ENCODE measurements at places on chromosomes 7 and 10.
A peak's percentile ranks its signal among the peaks of the same experiment; 100 is the strongest.

- no peak overlapping the region for H3K27ac ChIP-seq
- DNase-seq, result no peak
- no peak overlapping the region for H3K4me3 ChIP-seq
- H3K27me3 ChIP-seq, result no peaks in the 10 kb centered on the region
- H3K36me3 ChIP-seq, result peaks cover 15% of the 10 kb centered on the region
- H3K4me1 ChIP-seq, result no peaks in the 10 kb centered on the region
Measured at GRCh38 chr10:73174148-73174925, 6.4 kb downstream of the FAM149B1 start.

DNA sequence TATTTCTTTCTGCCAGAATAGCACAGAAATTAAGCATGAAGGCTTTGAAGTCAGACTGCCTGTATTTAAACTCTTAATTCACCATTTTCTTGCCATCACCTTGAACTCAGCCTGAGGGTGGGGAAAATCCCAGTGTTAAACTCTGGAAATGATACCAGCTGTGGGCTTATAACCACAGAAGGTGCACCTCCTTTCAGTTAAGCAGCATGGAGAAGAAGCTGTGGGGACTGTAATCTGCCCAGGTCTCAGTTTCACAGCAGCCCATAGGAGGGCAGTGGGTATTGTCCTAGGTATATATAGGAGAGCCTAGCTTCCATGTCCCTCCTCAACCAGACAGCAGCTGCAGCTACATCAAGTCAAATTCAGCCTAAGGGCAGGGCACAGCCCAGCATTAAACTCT lies 241.6 kb downstream of the HPSE2 start:
- H3K4me3 ChIP-seq, result no peak overlapping the region
- H3K27me3 ChIP-seq, result peaks cover 2% of the 10 kb centered on the region
- no peaks in the 10 kb centered on the region for H3K4me1 ChIP-seq
- H3K36me3 ChIP-seq, result no peaks in the 10 kb centered on the region
- no peak overlapping the region for H3K27ac ChIP-seq

GRCh38 chr7:30162133-30162532 lies 27.3 kb downstream of the MTURN start:
- DNase-seq, result no peak
- H3K4me3 ChIP-seq, result no peak overlapping the region
- H3K36me3 ChIP-seq, result no peaks in the 10 kb centered on the region
- peaks cover 2% of the 10 kb centered on the region for H3K4me1 ChIP-seq
- no peaks in the 10 kb centered on the region for H3K27me3 ChIP-seq

- H3K4me3 ChIP-seq, result no peak overlapping the region
- no peak overlapping the region for H3K27ac ChIP-seq
- H3K36me3 ChIP-seq, result no peaks in the 10 kb centered on the region
- no peaks in the 10 kb centered on the region for H3K27me3 ChIP-seq
- H3K4me1 ChIP-seq, result peaks cover 7% of the 10 kb centered on the region
Measured at GRCh38 chr7:98120559-98120958, 13.9 kb downstream of the LMTK2 start.

- no peak overlapping the region for H3K27ac ChIP-seq
- no peak for DNase-seq
- H3K4me3 ChIP-seq, result no peak overlapping the region
- no peaks in the 10 kb centered on the region for H3K36me3 ChIP-seq
Measured at GRCh38 chr7:147941381-147941780, 649.2 kb upstream of the C7orf33 start.

DNA sequence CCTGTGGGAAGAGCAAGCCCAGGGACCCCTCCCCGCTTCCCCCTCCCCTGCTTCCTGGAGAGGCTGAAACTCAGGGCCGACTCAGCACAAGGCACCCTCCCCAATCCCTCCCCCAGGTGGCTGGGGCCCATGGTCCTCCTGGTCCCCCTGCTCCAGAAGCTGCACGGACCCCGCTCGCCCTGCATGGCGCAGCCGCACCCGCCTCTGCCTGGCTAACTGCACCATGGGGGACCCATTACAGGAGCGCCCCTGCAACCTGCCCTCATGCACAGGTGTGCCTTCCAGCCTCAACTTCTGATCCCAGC lies 19.7 kb upstream of the ZNF862 start:
- H3K4me3 ChIP-seq, result no peak overlapping the region
- no peaks in the 10 kb centered on the region for H3K36me3 ChIP-seq
- no peak for DNase-seq

GRCh38 chr7:93178213-93178612 lies 30.0 kb upstream of the SAMD9L start:
- peak; percentile 23 for DNase-seq
- no peaks in the 10 kb centered on the region for H3K36me3 ChIP-seq
- peaks cover 17% of the 10 kb centered on the region for H3K27me3 ChIP-seq
- H3K27ac ChIP-seq, result no peak overlapping the region
- no peaks in the 10 kb centered on the region for H3K4me1 ChIP-seq

- H3K4me1 ChIP-seq, result no peaks in the 10 kb centered on the region
- no peak overlapping the region for H3K27ac ChIP-seq
- no peaks in the 10 kb centered on the region for H3K27me3 ChIP-seq
- H3K4me3 ChIP-seq, result no peak overlapping the region
- H3K36me3 ChIP-seq, result peaks cover 3% of the 10 kb centered on the region
- DNase-seq, result no peak
Measured at GRCh38 chr10:80427541-80427940, 19.2 kb downstream of the PRXL2A start.

- peaks cover 4% of the 10 kb centered on the region for H3K27me3 ChIP-seq
- H3K4me3 ChIP-seq, result no peak overlapping the region
- H3K4me1 ChIP-seq, result no peaks in the 10 kb centered on the region
- no peak for DNase-seq
Measured at GRCh38 chr7:135843214-135843613, 94.6 kb upstream of the FAM180A start.

DNA sequence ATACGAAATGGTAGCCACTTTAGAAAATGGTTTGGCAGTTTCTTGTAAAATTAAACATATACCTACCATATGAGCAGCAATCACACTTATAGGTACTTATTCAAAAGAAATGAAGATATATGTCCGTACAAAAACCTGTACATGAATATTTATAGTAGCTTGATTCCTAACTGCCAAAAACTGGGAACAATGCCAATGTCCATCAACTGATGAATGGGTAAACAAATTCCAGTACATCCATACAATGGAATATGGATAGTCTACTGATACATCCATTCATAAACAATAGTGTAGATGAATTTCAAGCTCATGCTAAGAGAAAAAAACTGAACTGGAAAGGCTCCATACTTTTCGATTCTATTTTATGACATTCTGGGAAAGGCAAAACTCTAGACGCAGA lies 68.5 kb downstream of the AGK start:
- H3K4me3 ChIP-seq, result no peak overlapping the region
- no peak overlapping the region for H3K27ac ChIP-seq
- no peaks in the 10 kb centered on the region for H3K27me3 ChIP-seq
- no peaks in the 10 kb centered on the region for H3K4me1 ChIP-seq
- no peak for DNase-seq
- H3K36me3 ChIP-seq, result peaks cover 6% of the 10 kb centered on the region

- peak; percentile 5 for DNase-seq
- H3K4me1 ChIP-seq, result no peaks in the 10 kb centered on the region
- no peak overlapping the region for H3K4me3 ChIP-seq
- no peaks in the 10 kb centered on the region for H3K36me3 ChIP-seq
Measured at GRCh38 chr7:114504586-114504985, 90.0 kb downstream of the FOXP2 start.

GRCh38 chr7:148108381-148108780 lies 482.2 kb upstream of the C7orf33 start:
- H3K4me1 ChIP-seq, result no peaks in the 10 kb centered on the region
- no peak overlapping the region for H3K27ac ChIP-seq
- H3K4me3 ChIP-seq, result no peak overlapping the region
- H3K36me3 ChIP-seq, result no peaks in the 10 kb centered on the region

- H3K27me3 ChIP-seq, result no peaks in the 10 kb centered on the region
- peaks cover 12% of the 10 kb centered on the region for H3K36me3 ChIP-seq
- peak; percentile 94 for DNase-seq
- peaks cover 44% of the 10 kb centered on the region for H3K4me1 ChIP-seq
Measured at GRCh38 chr10:93468461-93469213, 13.5 kb downstream of the MYOF start.

- H3K27ac ChIP-seq, result no peak overlapping the region
- no peak for DNase-seq
- no peak overlapping the region for H3K4me3 ChIP-seq
- no peaks in the 10 kb centered on the region for H3K27me3 ChIP-seq
- H3K4me1 ChIP-seq, result peaks cover 2% of the 10 kb centered on the region
Measured at GRCh38 chr10:4822208-4822607, 3.8 kb upstream of the AKR1E2 start.

DNA sequence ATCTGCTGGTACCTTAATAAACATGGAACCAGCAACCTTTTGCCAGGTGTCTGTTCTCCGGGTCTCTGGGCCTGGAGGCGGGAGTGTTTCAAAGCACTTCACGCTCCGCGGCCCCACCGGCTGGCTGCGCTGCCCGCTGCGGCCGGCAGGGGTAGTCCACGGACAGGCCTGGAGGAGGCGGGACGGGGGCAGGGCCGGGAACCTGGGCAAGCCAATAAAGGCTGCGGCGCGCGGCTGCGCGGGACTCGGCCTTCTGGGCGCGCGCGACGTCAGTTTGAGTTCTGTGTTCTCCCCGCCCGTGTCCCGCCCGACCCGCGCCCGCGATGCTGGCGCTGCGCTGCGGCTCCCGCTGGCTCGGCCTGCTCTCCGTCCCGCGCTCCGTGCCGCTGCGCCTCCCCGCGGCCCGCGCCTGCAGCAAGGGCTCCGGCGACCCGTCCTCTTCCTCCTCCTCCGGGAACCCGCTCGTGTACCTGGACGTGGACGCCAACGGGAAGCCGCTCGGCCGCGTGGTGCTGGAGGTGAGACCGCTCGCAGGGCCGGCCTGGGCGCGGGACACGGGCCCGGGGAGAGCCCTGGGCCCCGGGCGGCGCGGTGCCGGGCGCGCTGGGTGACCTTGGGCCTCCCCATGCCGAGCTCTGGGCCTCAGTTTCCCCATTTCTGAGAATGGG lies at the start of gene PPIF:
PPIF (plus strand) TSS at position 244 of the 668 bp plus-strand sequence; CDS start at position 324, 80 bp downstream.
- H3K36me3 ChIP-seq, result peaks cover 30% of the 10 kb centered on the region
- H3K27ac ChIP-seq, result peak within 1 kb of the TSS; percentile 70
- no peaks in the 10 kb centered on the region for H3K27me3 ChIP-seq
- peak within 1 kb of the TSS; percentile 90 for H3K4me3 ChIP-seq
- DNase-seq, result peak; percentile 88
- peaks cover 15% of the 10 kb centered on the region for H3K4me1 ChIP-seq

DNA sequence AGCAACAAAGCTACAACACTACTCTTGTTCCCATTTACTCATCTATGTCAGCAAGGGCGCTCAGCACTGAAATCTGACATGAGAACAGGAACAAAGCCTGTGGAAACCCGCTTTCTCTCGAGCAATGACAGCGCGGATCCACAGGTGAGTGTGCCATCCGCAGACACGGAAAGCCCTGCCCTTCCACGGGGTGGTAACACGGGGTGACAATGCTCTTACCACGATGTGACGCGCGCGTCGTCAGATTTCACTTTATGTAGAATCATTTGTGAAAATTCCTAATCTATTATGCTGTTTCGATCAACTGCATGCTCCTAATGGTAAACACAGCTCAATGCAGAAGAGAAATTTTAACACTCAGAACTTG lies 34.4 kb downstream of the ZFAND2A start:
- H3K4me3 ChIP-seq, result no peak overlapping the region
- DNase-seq, result no peak
- H3K27ac ChIP-seq, result no peak overlapping the region
- H3K4me1 ChIP-seq, result peaks cover 3% of the 10 kb centered on the region
- no peaks in the 10 kb centered on the region for H3K27me3 ChIP-seq

GRCh38 chr7:30164567-30164966 lies 29.8 kb downstream of the MTURN start:
- H3K36me3 ChIP-seq, result no peaks in the 10 kb centered on the region
- no peaks in the 10 kb centered on the region for H3K27me3 ChIP-seq
- DNase-seq, result peak; percentile 54
- no peak overlapping the region for H3K27ac ChIP-seq

DNA sequence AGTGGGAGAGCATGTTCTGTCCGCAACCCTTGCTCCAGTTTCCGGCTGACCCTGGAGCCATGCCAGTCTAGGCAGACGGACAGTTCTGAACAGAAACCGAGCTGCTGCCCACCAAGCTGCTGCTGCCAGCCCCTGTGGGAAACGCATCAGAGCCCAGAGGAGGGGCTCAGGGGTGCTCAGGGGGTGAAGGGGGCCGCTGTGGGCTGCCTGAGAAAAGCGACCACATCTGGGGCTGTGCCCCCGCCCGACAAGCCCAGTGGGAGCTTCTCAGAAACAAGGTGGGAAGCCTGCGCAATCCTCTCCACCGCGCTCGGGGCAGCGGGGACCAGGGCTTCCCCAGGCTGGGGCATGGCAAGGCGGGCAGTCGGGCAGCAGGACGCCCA lies 38.8 kb upstream of the CFAP46 start:
- DNase-seq, result no peak
- no peaks in the 10 kb centered on the region for H3K36me3 ChIP-seq
- no peaks in the 10 kb centered on the region for H3K4me1 ChIP-seq
- no peak overlapping the region for H3K27ac ChIP-seq

Data from IMR-90 (cell line).